ENCODE measurements at places on chromosomes 5 and 9.

DNA sequence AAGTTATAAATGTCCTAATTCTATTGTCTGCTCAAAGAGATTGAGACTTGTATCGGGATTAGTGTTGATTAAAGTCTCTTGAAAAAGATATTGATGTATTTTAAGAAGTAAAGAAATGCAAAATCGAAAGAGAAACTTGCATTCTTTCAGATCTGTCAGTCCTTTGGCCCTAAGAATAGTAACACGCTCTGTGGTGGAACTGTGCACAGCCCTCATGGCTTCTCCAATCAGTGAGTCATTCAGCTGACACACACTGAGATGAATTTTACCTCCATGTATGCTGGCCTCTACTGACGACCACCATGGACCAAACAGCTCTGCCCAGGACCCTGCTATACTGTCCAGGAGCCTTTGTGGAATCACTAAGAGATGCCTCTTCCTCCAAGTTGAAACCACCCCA lies 232.4 kb downstream of the ESM1 start:
- no peak for DNase-seq

GRCh38 chr9:93480262-93480661 lies 26.9 kb upstream of the FAM120AOS start:
- DNase-seq = no peak

- DNase-seq = no peak
These were observed 99.8 kb downstream of the EFNA5 start for GRCh38 chr5:107570805-107571531.

- DNase-seq = no peak
These were observed 100.6 kb downstream of the ARHGAP26 start for GRCh38 chr5:142870532-142871362.

DNA sequence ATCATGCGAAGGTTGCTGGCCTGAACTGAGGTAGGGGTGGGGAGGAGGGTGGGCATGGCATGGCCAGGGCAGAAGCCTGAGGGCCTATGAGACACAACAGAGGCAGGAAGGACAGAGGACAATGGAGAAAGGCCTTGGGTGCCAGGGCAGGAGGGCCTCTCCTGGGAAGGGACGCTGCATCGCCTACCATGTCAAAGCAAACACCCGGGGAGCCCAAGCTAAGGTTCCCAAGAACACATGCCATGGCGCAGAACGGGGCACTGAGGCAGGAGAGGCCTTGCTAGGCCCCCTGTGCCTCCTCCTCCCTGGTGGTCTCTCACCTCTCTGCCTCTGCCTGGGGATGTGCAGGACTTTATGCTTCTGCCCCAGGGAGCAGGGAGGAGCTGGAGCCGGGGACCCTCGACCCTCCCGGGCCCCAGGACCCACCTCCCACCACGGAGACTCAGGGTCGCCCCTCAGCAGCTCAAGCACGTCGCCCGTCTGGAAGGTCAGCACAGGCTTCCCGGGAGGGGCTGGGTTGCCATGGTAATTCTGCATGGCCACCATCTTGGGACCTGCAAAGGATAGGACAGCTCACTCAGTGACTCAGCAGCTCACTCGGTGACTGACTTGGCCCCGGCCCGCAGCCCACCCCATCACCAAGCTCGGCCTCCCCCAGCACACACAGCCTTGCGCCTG lies 40.3 kb upstream of the SARDH start:
- DNase-seq = peak; percentile 12

GRCh38 chr9:130659699-130660248 lies 4.6 kb upstream of the PRDM12 start:
- DNase-seq = no peak

DNA sequence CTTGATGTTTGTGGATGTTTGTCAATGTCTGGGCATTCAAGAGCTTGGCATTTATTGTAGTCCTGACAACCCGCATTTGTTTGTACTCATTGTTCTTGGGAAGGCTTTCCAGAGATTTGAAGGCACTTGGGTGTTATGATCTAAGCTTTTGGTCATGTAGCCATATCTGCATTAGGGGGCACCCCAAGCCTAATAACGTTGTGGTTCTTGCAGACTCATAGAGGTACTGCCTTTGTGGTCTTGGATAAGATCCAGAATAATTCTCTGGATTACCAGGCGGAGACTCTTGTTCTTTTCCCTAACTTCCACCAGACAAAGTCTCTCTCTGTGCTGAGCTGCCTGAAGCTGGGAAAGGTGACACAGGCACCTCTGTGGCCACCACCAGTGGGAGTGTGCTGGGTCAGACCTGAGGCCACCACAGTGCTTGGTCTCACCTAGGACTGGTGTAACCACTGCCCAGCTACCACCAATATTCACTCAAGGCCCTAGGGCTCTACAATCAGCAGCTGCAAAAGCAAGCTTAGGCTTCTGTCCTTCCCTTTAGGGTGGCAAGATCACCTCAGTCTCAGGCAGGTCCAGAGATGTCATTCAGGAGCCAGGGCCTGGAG lies 144.4 kb upstream of the TAS2R1 start:
- no peak for DNase-seq

- DNase-seq = peak; percentile 49
These were observed 14.8 kb downstream of the SPARC start for GRCh38 chr5:151671950-151672349.

DNA sequence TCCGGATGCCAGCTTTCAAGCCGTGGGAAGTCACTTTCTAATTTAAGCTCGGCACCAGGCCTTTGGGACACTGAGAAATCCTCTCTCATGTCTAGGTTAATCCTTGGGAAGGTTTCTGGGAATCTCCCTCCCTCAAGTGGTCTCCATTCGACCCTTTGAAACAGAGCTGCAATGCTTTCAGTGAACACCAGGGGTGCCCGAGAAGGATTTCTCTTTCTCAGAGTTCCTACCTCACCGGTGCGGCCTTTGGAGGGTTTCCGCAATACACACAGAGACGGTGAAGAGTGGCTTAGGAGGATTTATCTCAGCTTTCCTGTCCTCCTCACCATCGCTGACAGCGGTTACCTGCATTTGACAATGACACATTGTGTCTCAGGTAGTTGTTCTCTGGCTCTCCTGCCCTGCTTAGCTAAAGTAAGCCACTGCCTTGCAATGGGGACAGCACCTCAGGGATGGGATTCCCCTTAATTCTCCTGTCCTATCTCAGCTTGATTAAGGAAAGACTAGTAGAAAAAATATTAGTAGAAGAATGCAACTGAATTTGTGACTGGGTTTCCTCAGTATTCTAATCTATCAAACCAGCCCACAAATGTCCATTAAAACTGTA lies 180.6 kb downstream of the GABRG2 start:
- DNase-seq = no peak

GRCh38 chr5:143008809-143009521 lies 238.8 kb downstream of the ARHGAP26 start:
- no peak for DNase-seq

DNA sequence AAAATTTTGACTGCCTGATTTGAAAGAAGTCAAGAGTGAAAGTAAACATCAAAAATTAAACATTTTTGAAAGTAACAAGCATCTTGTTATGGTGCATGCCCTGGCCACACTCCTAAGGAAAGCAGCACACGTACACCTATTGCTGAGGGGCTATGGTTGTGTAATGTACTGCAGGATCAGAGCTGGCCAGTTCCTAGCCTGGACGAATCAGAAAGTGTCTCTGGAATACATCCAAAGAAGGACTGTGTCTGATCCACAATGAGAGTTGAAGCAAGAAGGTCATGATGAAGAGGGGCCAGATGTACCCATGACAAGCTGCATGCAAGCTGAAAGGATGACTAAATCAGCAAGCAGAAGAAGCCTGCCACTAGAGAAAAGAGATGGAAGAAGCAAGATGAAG lies 618.2 kb downstream of the TLE1 start:
- DNase-seq = no peak

DNA sequence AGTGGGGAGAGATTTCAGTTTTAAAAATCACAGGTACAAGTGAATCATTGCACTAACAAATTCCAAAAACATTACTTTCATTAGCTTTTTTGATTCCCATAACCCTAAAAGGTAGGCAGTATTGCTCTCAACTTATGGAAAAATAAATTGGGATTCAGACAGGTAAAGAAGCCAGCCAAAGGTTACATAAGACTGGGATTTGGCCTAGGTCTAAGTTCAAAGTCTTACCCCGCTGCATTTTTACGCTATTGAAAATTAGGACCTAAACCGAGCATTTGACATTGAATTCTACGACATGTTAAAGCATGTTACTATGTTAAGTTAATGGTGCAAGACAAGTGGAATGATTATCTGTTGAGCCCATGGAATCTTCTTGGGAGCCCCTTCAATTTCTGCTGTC lies 89.6 kb downstream of the ENC1 start:
- no peak for DNase-seq

DNA sequence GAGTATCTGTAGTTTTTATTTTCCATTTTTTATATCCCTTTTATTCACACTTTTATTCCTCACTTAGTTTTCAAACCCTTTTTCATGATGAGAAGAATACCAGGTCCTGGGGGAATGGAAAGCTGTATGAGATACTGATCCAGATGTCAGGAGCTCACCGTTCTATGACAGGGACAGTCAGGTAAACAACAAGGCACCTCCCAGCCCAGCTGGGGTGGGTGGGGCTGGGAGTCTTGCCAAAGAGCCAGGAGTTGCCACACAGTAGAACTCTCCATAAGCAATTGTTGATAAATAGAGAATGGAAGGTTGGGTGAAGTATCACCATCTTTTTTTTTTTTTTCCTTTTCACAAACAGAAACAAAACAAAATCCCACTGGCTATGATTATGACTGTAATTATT lies 225.8 kb downstream of the NSG2 start:
- DNase-seq = no peak

DNA sequence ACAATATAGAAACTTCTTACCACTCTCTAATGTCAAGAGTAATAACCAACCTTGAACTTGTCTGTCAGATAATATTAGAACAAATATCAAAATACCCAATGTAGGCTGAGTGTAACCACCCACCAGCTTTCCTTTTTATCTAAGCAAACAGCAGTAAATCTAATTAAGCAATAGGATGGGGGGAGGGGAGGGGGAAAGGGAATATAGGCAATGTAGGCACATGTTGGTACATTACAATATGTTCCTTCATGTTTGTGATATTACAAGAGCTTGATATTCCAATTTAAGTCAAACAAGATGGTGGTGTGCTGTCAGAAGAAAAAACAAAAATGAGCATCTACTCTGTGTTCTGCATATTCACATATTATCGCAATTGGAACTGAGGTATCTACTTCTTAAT lies 158.2 kb downstream of the DENND1A start:
- DNase-seq = no peak

DNA sequence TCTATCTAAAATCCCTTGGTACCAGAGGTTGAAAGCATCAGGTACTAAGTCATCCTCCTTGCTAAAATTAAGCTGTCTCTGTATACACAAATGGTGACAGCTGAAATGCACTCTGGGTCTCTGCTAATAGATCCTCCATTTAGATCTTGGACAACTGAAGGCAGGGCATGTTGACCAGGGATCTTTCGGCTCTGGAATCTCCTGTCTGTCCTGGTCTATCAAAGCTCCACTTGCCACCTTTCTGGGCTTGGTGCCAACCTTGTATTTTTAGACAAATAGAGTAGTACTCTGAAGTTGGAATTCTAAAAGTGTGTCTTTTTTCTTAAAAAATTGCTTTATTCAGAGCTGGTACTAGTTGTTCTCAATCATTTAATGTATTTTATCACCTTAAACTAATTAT lies 135.2 kb upstream of the HMHB1 start:
- no peak for DNase-seq
